ENCODE measurements at places on chromosomes 7 and 10. TPM values are rescaled to one million over a fixed set of nuclear protein-coding genes. Genes with fewer than 3 reads are reported as not detected.

GRCh38 chr7:152086513-152086912 is 61.0 kb downstream of the GALNT11 start:
- H3K4me1 ChIP-seq: peaks cover 7% of the 10 kb centered on the region

Gene CDK1
- 101 TPM for polyA plus RNA-seq

- H3K36me3 ChIP-seq: no peaks in the 10 kb centered on the region
- H3K27ac ChIP-seq: no peak overlapping the region
- H3K27me3 ChIP-seq: no peaks in the 10 kb centered on the region
- no peak overlapping the region for H3K4me3 ChIP-seq
- no peak for DNase-seq
- no peaks in the 10 kb centered on the region for H3K4me1 ChIP-seq
Observed at GRCh38 chr7:69196593-69196992, 401.7 kb upstream of the AUTS2 start.

Gene SEMA3E
- 26.5 TPM for polyA plus RNA-seq

- H3K4me1 ChIP-seq: no peaks in the 10 kb centered on the region
- DNase-seq: no peak
- no peaks in the 10 kb centered on the region for H3K27me3 ChIP-seq
- no peaks in the 10 kb centered on the region for H3K36me3 ChIP-seq
Observed at GRCh38 chr10:127325506-127325905, 129.1 kb upstream of the INSYN2A start.

Gene BLNK
- polyA plus RNA-seq: 14.6 TPM

GRCh38 chr10:34647160-34647559 is 167.9 kb downstream of the PARD3 start:
- DNase-seq: no peak
- H3K27me3 ChIP-seq: no peaks in the 10 kb centered on the region
- H3K4me1 ChIP-seq: no peaks in the 10 kb centered on the region
- H3K36me3 ChIP-seq: no peaks in the 10 kb centered on the region
- no peak overlapping the region for H3K27ac ChIP-seq

Gene ANKRD61
- 4.5 TPM for polyA plus RNA-seq

DNA sequence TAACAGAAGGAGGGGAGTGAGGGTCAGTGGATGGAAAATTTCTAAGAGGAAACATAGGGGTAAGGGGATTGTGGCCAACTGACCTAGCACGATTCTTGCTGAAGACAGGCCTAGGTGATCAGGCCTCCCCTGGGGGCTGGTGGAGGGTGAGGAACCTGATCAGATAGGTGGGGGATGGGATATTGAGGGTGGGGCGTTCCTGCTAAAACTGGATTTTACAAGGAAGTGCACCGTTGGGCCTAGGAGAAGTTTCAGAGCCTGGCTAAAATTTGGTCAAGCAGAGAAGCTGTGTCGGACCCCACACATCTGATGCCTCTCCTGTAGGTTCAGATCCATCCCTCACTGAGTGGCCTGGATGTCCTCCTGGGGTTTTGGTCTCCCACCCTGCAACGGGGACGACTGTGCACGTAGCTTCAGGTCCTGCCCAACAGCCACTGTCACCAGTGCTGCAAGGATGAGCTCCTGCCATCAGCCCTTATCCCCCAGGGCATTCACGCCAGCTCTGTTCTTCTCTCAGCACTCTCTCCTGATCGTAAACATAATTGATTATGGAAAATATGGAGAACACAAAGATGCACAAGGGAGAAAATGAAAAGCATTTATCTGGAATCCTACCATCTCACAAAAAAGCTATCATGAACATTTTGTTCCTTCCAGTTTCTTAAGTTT is 89.9 kb downstream of the ADCY1 start:
- H3K4me1 ChIP-seq: no peaks in the 10 kb centered on the region
- no peaks in the 10 kb centered on the region for H3K36me3 ChIP-seq
- H3K27me3 ChIP-seq: no peaks in the 10 kb centered on the region
- no peak overlapping the region for H3K4me3 ChIP-seq
- no peak overlapping the region for H3K27ac ChIP-seq
- DNase-seq: no peak

Gene NEUROG3
- not detected for polyA plus RNA-seq

GRCh38 chr10:51635436-51635835 is 64.0 kb downstream of the CSTF2T start:
- no peaks in the 10 kb centered on the region for H3K36me3 ChIP-seq
- H3K4me1 ChIP-seq: no peaks in the 10 kb centered on the region
- no peak overlapping the region for H3K4me3 ChIP-seq
- H3K27me3 ChIP-seq: no peaks in the 10 kb centered on the region
- H3K27ac ChIP-seq: no peak overlapping the region
